ENCODE measurements at places on chromosomes 6 and 20. TPM values are rescaled to one million over a fixed set of nuclear protein-coding genes. Genes with fewer than 3 reads are reported as not detected.

The RBM24 gene
- total RNA-seq, result 0.74 TPM

The SLC17A2 gene
- total RNA-seq, result not detected

The TREM1 gene
- not detected for total RNA-seq

The DLK2 gene
- total RNA-seq, result 0.25 TPM

The ZCCHC3 gene
- total RNA-seq, result 19.0 TPM

The LY6G6F gene
- not detected for total RNA-seq

The RARS2 gene
- total RNA-seq, result 34.0 TPM

The RIPPLY2 gene
- total RNA-seq, result not detected

The COL9A3 gene
- 0.20 TPM for total RNA-seq

Data from pulmonary artery endothelial cell (primary cell).